ENCODE measurements at places on chromosomes 7 and 10.

DNA sequence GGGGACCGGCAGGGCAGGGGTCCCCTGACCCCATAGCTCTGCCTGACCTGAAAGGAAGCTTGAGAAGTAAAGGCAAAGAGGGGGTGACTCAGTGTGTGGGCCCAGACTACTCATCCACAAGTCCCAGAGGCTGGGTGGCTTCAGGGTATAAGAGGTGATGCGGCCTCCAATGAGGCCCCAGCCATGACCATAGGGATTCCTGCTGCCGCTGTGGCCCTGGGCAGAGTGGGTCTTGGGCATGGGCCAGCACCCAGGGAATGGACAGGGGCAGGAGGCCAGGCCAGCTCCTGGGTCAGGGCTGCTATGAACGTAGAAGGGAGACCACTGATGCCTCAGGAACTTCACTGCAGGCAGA lies 64.4 kb upstream of the EBF3 start:
- DNase-seq = no peak

GRCh38 chr7:136229790-136230189 lies 252.6 kb upstream of the MTPN start:
- DNase-seq = no peak

DNA sequence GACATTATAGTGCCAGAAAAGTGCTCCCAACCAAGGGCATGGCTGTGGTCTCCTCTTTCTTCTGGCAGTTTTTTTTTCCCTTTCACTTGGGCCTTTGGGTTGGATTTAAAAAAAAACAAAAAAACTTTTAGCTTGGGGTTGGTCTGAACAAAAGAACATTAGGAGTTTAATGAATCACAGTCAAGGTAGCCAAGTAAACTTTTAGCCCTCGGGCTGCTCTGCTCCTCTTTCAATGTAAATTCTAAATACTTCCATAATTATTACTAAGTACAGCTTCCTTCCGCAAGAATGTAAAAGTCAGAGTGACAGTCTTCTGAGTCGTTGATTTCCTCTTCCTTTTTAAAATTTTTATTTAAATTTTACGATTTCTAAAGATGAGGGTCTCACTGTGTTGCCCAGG lies 79.2 kb downstream of the NRF1 start:
- no peak for DNase-seq

DNA sequence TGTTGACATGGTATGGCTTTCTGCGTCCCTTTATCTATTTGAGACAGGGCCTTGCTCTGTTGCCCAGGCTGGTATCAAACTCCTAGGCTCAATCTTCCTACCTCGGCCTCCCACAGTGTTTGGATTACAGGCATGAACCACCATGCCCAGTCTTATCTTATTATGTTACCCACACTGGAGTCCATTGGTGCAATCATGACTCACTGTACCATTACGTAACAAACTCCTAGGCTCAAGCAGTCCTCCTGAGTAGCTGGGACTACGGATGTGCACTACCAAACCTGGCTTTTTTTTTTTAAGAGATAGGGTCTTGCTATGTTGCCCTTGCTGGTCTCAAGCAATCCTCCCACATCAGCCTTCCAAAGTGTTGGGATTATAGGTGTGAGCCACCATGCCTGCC lies 66.7 kb downstream of the CCDC3 start:
- DNase-seq = no peak

- no peak for DNase-seq
Observed at GRCh38 chr10:110310741-110311140, 6.0 kb upstream of the SMNDC1 start.

GRCh38 chr10:22443175-22443901 lies 98.0 kb downstream of the SPAG6 start:
- no peak for DNase-seq

DNA sequence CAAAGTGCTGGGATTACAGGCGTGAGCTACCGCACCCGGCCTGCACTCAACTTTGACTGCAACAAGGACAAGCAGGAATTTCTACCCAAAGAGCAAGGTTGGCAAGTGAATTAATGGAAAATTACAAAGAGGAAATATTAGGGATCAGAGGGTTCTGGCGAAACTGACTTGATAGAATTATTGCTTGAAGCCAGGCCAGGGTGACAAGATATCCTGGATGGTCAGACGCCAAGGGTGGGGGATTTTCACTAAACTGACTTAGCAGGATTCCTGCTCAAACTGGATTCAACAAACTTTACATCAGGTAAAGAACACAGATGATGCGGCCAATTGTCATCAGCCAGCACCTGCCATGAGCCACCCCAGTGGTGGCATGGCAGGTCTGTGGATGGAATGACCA lies 603.6 kb upstream of the MGMT start:
- no peak for DNase-seq

GRCh38 chr7:92636018-92636560 lies 45.9 kb upstream of the FAM133B start:
- DNase-seq = no peak

DNA sequence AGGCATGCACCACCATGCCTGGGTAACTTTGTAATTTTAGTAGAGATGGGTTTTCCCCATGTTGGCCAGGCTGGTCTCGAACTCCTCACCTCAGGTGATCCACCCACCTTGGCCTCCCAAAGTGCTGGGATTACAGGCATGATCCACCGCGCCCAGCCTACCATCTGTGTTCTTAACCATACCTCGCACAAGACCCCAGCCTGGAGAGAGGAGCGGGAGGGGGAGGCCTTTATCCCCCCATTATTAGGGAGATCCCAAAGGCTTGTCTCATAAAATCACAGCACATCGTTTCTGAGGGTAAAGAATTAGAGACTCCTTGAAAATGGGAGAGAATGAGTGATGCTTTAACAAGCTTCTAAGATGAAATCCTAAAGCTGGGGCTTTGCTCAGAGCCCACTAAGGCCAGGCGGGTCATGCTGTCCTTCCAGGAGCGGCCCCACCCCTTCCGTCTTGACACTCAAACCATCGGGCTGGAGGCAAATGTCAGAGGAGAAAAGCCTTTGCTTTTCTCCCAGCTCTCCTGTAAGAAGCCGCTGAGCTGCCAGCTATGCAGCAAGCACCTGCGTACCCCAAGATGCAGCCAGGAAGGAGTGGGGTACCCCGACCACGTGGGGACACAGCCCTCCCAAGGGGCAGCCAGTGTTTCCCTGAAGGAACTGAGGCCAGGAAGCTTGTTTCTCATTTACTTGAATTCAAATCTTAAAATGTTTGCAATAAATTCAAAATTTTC lies 339.7 kb downstream of the PTPRN2 start:
- DNase-seq = no peak

DNA sequence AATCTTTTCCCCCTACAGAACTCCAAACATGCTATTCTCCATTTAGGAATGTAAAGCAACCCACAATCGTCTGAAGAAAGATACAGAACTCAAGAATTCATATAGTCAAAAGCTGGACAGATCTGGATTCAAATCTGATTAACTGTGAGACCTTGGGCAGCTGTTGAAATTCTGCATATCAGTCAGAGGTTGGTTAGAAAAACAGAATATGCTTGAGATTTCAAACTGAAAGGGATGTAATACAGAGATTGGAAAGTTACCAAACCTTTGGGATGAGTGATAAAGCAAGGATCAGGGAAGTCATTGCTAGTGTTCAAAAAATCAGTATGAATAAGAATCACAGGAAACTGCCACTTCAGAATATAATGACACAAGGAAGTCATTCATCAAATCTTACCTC lies 406.6 kb downstream of the HTR7 start:
- DNase-seq = peak; percentile 9

DNA sequence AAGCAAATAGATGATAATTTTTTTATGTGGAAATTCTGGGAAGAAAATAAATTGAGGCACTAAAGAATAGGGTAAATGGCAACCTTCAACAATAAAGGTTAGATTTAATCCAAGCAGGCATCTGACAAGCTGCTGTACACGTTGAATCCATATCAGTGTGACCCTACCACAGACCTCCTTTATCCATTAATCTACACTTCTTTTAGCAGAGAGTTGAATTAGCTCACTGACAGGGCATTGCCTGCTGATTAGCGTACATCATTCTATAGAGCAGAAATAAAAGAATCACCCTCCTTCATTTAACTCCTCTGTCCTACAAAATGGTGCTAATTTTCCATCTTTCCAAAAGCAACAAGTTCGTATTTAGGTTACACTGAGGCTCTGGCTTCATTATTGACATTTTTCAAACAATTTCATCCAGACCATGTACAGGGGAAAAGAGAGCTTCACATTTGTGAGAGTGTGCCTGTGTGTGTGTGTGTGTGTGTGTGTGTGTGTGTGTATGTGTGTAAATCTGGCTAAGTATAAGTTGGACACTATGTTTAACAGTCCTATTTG lies 356.0 kb downstream of the TFEC start:
- no peak for DNase-seq

DNA sequence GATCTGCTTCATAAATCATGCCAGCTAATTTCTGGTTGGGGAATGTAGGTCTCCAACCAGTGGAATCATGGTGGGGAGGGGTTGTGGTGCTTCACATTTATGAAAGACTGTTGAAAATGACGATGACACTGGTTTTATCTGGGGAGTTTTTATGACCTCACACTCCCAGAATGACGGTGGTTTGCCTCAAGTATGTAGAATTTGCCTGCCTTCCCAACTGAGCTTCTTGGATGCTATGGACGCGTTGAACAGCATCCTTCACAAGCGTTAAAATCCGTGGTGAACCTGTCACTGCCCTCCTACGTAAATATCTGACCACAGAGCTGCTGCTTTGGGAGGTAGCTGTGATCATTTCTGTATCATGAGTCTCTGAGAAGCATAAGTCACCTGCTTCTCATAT lies 3.3 kb downstream of the INSYN2A start:
- no peak for DNase-seq

DNA sequence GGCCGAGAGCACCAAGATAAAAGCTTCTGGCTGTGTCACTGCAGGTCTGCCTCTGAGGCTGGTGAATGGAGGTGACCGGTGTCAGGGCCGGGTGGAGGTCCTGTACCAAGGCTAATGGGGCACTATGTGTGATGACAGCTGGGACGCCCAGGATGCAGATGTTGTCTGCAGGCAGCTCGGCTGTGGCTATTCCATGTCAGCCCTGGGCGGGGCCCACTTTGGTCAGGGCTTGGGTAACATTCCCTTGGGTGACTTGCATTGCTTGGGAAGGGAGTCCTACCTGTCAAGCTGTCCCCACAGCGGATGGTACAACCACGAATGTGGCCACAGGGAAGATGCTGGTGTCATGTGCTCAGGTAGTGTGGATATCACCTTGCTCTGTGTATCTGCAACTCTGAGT lies 8.0 kb downstream of the DMBT1 start:
- no peak for DNase-seq

- DNase-seq = no peak
Observed at GRCh38 chr10:104582602-104582951, 58.5 kb upstream of the SORCS3 start.

- DNase-seq = no peak
Observed at GRCh38 chr10:76509446-76509845, 1078.0 kb downstream of the LRMDA start.

GRCh38 chr10:69740126-69740525 lies 61.6 kb upstream of the COL13A1 start:
- DNase-seq = no peak

DNA sequence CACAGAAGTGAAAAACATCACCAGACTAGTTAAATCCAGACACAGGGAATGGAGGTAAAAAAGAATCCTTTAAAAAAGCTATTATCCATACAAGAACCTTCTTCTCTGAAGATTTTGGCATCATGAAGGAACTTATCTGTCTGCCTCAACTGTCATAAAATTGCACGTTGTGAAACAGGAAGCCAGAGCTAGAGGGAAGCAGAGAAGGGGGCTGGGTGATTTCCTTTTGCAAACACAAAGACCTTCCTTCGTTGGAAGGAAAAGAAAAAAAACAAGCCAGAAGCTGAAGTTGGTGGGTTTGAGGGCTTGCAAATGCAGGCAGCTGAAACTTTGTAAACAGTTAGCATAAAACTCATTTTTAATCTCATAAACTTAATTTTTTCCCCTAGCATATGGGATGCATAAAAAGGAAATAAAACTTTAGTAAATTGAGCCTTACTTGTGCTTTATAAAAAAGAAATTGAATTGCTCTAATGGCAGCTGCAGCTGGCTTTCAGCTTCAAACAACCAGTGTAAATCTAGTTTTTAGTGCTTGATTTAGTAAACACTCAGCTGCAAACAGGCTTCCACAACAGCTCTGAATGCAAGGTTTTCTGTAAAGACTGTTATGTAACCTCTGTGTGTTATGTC lies 101.6 kb downstream of the OTUD1 start:
- no peak for DNase-seq

DNA sequence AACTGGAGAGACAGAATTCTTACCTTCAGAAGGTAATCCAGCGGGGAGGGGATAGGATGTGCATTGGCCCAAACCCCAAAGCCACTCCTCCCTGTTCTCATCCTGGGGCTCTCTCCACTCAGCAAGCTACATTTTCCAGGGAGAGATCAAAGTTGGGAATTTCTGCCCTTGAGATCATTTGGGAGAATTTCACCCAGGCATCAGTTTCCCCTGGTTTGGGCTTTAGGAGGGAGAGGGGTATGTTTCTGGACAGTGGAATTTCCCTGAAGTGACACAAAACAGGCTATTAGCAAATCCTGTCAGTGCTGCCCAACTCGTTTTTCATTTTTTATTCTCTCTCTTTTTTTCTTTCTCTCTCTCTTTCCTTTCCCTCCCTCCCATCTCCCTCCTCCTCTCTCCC lies 35.7 kb downstream of the CYP17A1 start:
- no peak for DNase-seq

GRCh38 chr10:36183056-36183455 lies 541.0 kb upstream of the FZD8 start:
- no peak for DNase-seq

DNA sequence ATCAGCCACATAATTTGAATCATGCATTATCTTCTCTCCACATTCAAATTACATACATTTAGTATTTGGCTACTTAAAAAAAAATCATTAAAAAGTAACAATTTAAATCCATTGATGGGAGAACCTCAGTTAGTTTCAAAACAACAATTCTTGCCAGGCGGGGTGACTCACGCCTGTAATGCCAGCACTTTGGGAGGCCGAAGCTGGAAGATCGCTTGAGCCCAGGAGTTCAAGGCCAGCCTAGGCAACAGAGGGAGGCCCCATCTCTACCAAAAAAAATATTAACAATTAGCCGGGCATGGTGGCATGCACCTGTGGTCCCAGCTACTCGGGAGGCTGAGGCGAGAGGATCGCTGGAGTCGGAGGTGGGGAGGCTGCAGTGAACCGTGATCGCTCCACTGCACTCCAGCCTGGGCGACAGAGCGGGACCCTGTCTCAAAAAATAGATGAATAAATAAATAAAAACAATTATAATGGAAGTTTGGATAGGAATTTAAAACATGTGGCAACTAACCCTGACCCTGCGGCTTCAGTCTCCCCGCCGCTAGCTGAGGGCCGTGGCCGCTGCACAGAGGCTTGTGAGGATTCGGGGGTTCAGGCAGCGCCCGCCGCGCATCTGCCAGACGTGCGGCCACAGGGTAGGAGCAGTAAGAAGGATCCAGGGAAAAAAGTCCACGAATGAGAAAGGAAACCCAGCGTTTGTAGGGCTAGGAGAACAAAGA lies 1.1 kb upstream of the CSGALNACT2 start:
- DNase-seq = no peak
